ENCODE measurements at places on chromosomes 3 and 15. TPM values are rescaled to one million over a fixed set of nuclear protein-coding genes. Genes with fewer than 3 reads are reported as not detected.

Gene GRK7
- not detected for total RNA-seq

Gene CCR3
- total RNA-seq = 1.9 TPM

DNA sequence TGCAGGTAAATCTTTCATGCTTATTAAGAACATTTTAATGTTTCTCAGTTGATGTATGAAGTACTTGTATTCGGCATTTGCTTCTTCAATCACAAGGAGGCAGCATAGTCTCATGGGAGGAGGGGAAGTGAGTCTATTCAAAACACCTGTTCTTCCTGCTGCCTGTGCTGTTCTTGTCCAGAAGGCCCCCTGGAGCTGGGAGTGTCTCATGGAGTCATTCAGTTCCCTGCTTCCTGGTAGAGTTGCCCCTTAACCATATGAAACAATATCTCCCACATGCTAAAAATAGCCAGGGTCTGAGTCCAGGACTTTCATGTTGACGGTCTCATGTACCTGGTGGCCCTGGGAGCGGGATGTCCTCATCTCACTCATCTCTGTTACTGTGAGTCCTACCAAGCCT lies 15.5 kb upstream of the PPP1R2 start:
- H3K27ac ChIP-seq = no peak overlapping the region
- H3K36me3 ChIP-seq = no peaks in the 10 kb centered on the region
- H3K4me3 ChIP-seq = no peak overlapping the region
- H3K27me3 ChIP-seq = no peaks in the 10 kb centered on the region
- H3K4me1 ChIP-seq = peaks cover 12% of the 10 kb centered on the region
- DNase-seq = no peak

DNA sequence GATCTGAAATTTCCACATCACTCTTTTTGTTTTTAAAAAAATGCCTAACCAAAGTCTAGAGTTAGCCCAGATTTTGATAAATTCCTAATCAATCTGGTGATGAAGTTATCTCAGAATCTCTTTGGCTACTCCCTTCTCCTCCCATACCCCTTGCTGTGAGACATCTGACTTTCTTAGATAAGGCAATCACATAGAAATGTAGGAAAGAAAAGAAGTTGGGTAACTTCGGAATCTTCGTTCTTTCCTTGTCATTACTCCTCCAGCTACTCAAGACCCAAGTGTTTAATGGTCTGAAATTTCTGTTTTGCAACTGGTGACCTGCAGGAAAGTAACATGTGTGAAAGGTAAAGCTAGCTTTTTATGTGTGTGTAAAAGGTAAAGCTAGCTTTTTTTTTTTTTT lies 37.8 kb downstream of the MYL3 start:
- no peak for DNase-seq
- H3K4me1 ChIP-seq = peaks cover 16% of the 10 kb centered on the region
- H3K27ac ChIP-seq = no peak overlapping the region
- H3K27me3 ChIP-seq = peaks cover 11% of the 10 kb centered on the region
- peaks cover 7% of the 10 kb centered on the region for H3K36me3 ChIP-seq

GRCh38 chr15:42707068-42707467 lies 29.9 kb downstream of the CDAN1 start:
- peaks cover 2% of the 10 kb centered on the region for H3K4me1 ChIP-seq
- H3K4me3 ChIP-seq = no peak overlapping the region
- H3K27me3 ChIP-seq = no peaks in the 10 kb centered on the region
- no peak for DNase-seq
- no peak overlapping the region for H3K27ac ChIP-seq

- H3K4me3 ChIP-seq = no peak overlapping the region
- no peak for DNase-seq
- no peaks in the 10 kb centered on the region for H3K36me3 ChIP-seq
These were observed 1.4 kb downstream of the PGPEP1L start for GRCh38 chr15:99006146-99006545.

Data from activated naive CD8-positive, alpha-beta T cell treated with anti-CD3 and anti-CD28 coated beads, Interleukin-2, amount 10 ng/mL, durations not matched to agents 7 days and 5 days (primary cell).